ENCODE measurements at places on chromosomes 2 and 18.

- DNase-seq: no peak
Measured at GRCh38 chr2:126175222-126175621, 480.7 kb upstream of the GYPC start.

- DNase-seq: no peak
Measured at GRCh38 chr2:38565333-38565732, 37.4 kb downstream of the HNRNPLL start.

- DNase-seq: no peak
Measured at GRCh38 chr18:9016633-9017166, 85.8 kb upstream of the NDUFV2 start.

- no peak for DNase-seq
Measured at GRCh38 chr2:208320686-208321085, 54.6 kb downstream of the PIKFYVE start.

DNA sequence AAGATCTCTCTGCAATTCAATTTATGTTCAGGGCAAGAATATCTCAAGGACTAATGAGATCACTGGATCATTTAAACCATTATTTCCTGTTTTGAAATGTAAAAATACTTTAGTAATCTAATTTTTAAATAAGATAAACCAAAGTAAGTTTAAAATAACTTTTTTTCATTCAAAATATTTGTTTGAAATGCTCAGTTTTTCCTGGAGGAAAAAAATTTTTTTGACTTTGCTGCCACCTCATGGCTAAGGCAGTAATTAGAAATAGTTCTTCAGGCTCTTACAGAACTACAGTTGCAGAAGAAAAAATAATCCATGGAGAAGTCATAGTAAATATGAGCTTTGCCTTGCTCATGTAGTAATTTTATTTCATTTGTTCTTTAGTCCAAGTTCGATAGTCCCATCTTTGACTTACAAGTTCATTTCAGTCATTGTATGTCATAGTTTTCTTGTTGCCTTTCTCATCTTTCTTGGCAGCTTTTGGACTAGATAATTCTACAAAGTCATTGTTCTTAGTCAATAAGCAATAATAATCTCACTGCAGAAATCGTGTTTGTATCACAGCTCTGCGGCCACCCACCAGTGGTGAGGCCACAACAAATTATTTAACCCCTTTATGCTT, 127.4 kb downstream of the DPP4 start:
- no peak for DNase-seq

DNA sequence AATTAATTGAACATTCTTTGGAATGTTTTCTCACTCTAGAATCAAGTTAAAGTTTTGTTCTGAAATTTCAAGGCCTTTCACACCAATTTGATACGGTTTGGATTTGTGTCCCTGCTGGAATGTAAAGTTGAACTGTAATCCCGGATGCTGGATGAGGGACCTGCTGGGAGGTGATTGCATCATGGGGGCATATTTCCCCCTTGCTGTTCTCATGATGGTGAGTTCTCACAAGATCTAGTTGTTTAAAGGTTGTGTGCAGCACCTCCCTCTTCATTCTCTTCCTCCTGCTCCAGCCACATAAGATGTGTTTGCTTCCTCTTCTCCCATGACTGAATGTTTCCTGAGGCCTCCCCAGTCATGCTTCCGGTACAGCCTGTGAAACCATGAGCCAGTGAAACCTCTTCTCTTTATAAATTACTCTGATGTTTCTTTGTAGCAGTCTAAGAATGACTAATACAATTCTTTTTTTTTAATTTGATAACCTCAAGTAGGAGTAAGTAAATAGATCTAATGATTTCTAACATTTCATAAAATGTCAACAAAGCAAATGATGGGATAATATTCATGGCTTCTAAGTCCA, 144.2 kb upstream of the CDH7 start:
- DNase-seq: no peak

- no peak for DNase-seq
Measured at GRCh38 chr2:170341684-170342623, 164.0 kb downstream of the MYO3B start.

DNA sequence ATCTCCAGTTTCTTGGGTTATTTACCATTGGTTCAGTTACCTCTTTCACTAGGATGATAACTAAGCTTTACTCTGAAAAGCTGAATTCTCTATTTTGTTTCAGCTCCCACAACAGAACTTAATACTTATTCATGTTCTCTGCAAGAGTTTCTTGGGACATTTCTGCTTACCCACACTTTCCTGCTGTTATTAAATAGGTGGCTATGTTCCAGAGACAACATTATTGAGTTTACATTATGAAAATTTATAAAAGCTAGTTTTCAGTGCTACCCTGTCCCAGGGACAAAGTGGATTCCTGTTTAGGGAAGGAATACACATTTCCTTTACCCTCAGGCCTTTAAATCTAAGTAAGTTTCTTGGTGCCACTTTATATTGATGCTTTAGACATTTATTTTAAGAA, 7.0 kb upstream of the GPD2 start:
- no peak for DNase-seq

GRCh38 chr2:203648273-203648672, 58.2 kb upstream of the CD28 start:
- no peak for DNase-seq

GRCh38 chr18:32243358-32243757, 53.5 kb downstream of the MEP1B start:
- peak; percentile 14 for DNase-seq

GRCh38 chr2:233974530-233975071, 57.4 kb downstream of the TRPM8 start:
- DNase-seq: no peak

DNA sequence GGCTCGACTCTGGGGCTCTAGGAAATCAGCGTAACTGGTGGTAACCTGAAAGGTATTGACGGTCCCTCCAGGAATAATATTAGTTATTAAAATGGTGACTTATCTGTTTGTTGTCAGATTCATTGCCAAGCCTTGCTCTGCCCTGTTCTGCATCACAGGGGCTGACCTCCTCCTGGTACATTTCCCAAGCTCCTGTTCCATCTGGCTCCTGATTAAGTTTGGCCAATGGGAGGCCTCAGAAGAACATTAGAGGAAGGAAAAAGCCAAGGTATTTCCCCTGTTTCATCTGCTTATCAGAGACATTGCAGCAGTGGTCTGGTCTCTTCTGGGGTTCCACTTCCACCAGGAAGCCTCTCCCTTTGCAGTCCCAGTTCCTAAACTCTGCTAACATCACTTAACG, 527.0 kb downstream of the TNS1 start:
- no peak for DNase-seq

DNA sequence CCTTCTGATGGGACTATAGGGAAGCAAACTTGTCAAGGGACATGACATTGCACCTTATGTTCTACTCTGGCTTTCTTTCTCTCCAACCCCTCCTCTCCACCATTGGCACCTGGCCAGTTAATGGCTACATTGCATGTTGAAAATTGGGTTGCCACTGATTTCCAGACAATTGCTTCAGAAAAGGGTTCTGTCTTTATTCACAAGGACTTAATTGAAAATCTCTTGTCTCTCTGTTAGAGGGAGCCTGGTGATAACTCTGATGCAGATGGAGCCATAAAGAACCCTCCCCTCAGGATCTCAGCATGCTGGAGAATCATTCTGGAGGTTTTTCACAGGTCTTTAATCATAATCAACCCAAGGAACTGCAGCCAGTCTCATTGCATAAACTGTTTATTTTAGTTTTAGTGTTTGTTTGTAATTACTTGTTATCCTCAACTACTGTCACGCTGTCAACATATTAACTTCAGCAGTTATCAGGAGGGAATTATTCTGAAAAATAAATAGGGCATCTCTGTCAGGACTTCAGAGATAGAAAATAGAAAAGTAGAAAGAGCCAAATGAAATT, 316.8 kb downstream of the RIT2 start:
- DNase-seq: no peak

- no peak for DNase-seq
Measured at GRCh38 chr2:234686088-234686890, 189.4 kb upstream of the ARL4C start.

- no peak for DNase-seq
Measured at GRCh38 chr2:209331291-209331844, 92.5 kb upstream of the MAP2 start.

- no peak for DNase-seq
Measured at GRCh38 chr2:170501421-170502043, 213.6 kb upstream of the SP5 start.

- DNase-seq: no peak
Measured at GRCh38 chr2:237689336-237690131, 62.1 kb downstream of the LRRFIP1 start.

DNA sequence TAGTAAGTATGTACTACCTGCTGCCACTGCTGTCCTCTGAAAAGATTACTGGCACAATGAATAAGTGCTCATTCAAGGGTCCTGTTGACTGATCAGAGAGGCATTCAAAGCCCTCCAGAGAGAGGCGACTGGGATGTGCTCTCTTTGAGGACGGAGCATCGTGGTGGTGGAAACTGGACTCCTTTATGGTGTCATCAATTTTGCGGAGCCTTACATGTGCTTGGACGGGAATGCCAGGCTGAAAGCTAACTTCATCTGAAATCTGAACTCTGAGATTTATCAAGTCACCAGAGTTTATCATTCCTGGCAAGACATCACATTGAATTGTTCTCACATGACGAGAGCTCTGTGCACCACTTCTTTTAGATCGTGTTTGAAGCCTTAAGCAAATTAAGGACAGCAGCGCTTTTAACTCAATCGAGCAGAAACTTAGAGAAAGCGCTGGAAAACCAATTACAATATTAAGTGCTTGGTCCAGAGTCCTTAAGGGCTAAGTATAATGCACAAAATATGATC, 138.3 kb downstream of the NCK2 start:
- DNase-seq: no peak

DNA sequence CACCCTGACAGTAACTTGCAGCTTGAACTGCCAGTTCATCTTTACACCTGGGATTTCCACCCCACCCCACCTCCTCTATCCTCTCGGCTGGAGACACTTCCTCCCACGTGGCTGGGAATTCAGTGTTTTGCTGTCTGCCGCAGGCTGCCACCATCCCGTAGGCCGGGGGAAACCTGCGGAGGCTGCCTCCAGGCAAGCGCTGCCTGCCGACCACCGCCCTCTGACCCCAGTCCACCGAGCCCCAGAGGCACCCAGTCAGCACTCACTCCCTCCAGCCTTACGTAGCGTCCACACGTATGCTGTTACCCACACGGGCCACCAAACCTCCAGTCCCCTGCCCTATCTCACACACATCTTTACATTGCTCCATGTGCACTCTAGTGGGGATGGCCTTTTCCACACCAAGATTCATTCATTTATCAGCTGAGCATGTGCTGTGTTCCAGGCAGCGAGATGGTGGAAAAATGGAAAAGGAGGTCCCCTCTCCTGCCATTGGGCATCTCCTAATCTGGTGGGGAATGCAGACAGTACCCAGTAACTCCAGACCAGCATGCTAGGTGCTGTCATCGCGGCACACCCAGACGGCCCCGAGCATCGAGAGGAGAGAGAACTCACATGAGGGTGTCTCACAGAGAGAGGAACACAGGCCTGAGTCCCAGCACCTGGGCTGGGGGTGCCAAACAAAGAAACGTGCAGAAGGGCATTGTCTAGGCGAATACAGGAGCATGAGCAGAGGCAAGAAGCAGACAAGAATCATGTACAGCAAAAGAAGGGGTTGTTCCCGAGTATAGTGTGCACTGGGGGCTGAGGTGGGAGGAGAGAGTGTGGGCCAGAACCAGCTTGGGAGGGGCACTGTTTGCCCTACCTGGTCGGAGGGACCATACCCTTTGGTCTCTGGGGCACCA, 166.9 kb downstream of the SMAD7 start:
- DNase-seq: no peak

DNA sequence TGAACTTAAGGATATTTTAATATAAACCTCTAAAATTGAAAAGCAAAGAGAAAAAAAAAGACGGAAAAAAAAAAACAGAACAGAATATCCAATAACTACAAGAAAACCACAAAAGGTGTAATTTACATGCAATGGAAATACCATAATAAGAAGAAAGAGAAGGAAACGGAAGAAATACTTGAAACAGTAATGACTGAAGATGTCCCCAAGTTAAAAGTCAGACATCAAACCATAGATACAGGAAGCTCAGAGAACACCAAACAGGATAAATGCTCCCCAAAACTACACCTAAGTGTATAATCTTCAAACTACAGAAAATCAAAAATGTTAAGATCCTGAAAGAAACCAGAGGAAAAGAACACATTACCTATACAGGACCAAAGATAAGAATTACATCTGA, 39.2 kb downstream of the FBXO15 start:
- DNase-seq: no peak

DNA sequence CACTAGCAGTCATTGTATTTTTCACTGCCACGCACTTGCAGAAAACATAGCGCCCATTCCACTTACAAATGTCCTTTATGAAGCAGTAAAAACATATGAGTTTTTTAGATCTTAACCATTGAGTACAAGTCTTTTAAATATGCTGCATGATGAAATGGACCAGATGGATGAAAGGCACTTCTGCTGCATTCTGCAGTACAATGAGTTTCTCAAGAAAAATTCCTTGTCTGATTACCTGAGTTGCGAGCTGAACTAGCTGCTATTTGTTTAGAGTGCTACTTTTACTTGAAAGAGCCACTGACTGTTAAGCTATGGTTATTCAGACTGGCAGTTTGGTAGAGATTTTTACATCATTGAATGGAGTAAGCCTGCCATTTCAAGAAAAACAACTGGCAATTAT, 825.5 kb upstream of the ACVR2A start:
- no peak for DNase-seq

- DNase-seq: no peak
Measured at GRCh38 chr2:47499621-47500309, 96.8 kb downstream of the MSH2 start.

- peak; percentile 65 for DNase-seq
Measured at GRCh38 chr2:1676913-1677820, 67.1 kb downstream of the PXDN start.

GRCh38 chr2:206533977-206534376, 90.6 kb downstream of the ADAM23 start:
- DNase-seq: no peak

DNA sequence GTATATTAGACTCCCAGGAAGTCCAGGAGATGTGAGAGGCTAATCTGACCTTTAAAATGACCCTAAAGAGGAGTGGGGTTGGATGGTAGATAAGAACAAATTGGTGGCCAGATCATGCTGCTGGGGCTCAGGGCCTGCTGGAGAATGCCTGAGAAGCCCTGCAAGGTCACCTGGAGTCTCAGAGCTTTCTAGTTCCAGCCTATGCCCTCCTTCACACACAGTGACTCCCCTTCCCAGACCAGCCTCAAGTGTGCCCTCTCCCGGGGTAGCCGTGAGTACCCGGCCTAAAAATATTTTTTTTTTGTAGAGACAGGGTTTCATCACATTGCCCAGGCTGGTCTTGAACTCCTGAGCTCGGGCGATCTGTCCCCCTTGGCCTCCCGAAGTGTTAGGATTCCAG, 44.2 kb upstream of the FZD5 start:
- no peak for DNase-seq

Data from upper lobe of left lung (tissue), 6 donors.